ENCODE measurements at places on chromosomes 6 and 20.

DNA sequence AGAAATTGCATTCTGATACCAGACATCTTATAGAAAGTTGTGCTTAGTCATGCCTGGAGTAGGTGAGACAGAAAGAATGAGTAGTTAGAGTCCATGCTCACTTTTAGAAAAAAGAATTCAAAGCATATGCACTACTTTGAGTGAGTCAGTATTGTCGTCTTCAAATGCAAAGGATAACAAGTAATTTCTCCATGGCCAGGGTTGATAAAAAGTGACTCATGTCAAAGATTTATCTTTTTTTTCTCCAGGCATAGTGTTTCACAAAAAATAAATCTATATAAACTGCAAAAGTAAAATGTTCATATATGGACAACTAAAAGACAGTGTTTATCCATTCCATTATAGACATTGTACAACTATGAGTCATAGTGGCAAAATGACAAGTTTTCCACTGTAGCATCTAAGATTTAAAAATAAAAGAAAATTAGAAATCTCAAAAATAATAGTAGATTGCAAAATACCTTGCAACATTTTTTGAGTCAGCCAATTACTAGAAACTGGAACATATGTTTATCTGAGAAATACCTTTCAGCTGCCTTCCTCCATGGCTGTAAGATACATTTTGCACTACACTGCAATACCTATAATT, 329.6 kb downstream of the GRIK2 start:
- DNase-seq: no peak

DNA sequence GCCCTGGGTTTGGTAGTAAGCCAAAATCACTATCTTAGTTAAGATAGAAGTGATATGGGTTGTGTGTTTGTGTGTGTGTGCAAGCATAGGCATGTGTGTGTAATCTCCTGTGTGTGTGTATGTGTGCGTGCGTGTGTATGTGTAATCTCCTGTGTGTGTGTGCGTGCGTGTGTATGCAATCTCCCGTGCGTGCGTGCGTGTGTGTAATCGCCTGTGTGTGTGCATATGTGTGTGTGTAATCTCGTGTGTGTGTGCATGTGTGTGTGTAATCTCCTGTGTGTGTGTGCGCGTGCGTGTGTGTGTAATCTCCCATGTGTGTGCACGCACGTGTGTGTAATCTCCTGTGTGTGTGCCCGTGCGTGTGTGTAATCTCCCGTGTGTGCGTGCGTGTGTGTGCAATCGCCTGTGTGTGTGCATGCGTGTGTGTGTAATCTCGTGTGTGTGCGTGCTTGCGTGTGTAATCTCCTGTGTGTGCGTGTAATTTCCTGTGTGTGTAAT, 219.3 kb upstream of the GGTLC1 start:
- DNase-seq: no peak

- DNase-seq: no peak
Observed at GRCh38 chr6:134920422-134920821, 29.5 kb downstream of the ALDH8A1 start.

- DNase-seq: peak; percentile 19
Observed at GRCh38 chr6:112311950-112312547, 35.1 kb upstream of the RFPL4B start.

DNA sequence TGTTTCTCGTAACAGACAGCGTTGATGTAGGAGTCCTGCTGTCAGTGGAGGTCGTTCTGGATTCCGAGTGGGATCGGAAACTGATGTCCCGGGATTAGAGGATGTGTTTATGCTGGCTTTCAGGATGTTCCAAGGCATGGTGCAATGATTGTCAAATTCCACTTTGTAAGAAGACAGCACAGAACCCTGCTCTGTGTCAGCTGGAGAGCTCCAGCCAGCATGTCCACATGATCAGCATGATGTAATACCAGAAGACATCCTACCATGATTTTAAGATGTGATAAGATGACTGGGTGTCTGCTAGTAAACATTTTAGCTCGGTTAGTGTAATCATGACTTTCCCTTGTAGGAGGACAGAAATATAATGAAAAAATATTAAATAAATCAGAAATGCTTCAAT, 20.3 kb downstream of the ENPP1 start:
- no peak for DNase-seq

DNA sequence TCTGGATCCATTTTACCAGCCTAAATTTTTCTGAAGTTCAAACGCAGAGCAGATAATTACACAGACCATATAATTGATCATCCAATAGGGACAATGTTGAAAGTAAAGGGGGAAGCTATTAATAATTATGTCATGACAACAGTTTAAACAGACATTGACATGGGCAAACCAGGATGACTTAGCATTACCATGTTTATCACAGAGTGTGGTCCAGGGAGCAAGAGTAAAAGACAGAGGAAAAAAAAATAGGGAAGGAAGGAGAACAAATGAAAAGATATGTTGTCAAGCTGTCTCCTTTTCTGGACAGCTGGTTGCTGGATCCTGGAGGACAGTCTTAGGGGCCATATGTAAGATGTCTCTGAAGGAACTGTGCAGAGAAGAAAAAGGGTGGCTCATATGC, 69.4 kb upstream of the FBXL4 start:
- no peak for DNase-seq

- DNase-seq: no peak
Observed at GRCh38 chr20:39738651-39739050, 776.5 kb downstream of the DHX35 start.

- no peak for DNase-seq
Observed at GRCh38 chr6:6931071-6932025, 176.4 kb upstream of the RREB1 start.

- no peak for DNase-seq
Observed at GRCh38 chr6:147067184-147067583, 137.0 kb upstream of the STXBP5 start.

DNA sequence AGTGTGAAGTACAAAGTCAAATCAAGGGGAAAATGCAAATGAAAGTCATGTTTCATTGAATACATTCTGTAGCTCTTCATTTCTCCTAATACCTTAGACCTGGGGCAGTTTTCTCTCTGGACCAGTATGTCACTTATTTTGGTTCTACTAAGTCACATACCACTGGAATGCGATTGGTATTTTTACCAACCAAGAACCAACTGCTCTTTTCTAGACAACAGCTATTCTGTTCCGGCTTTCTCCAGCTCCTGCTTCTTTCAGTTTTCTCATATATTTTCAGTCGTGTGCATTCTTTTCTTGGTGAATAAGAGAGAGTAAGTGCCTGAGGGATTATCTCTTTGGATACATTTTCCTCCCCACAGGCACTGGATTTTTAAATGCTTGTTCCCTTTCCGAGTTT, 39.2 kb upstream of the SPACA1 start:
- DNase-seq: no peak

- peak; percentile 91 for DNase-seq
Observed at GRCh38 chr20:1392693-1393506, at the start of gene FKBP1A. Gene FKBP1A, minus strand, starts transcription at chr20:1393054. Its CDS starts 56 bp downstream, at chr20:1392998.

DNA sequence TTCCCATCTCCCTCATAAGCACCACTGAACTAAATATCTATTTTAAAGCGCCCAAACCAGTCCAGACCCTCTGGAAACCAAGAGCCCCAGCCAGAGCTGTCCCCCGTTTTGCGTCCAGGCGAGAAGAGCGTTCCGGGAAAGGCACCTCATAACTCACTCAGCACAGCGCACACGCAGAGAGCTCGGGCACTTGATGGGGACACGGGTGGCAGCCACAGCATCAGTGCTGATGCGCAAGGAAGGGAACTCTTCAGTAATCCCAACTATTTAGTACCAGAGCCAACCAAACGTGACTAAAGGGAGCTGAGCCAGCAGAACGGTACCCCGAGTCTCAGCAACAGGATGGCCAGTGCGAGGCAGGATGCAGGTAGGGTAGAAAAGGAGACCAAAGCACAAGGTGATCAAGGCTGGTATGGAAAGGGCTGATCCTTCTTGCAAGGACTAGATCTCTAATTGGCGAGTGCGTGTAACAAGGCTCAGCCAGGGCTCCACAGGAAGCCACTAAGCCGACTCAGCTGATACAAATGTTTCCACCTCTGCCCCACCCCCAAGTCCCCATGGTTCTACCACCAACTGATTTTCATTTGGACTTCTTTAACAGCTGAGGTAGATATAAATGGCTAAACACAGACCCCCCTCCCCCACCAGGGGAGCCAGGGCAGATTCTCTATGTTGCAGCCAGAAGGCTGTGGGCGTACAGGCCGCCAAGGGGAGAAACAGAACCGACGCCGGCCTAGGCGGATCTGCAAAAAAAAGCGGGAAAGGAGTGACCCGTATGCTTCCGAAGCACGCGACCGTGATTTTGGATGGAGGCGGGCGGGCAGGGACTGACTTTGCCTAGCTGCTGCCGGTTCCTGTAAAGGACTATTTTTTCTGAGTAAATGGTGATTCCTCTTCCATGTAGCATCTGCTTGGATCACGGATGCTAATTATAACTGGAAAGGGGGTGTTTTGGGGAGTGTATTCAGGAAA, 183.5 kb upstream of the COL21A1 start:
- DNase-seq: no peak

DNA sequence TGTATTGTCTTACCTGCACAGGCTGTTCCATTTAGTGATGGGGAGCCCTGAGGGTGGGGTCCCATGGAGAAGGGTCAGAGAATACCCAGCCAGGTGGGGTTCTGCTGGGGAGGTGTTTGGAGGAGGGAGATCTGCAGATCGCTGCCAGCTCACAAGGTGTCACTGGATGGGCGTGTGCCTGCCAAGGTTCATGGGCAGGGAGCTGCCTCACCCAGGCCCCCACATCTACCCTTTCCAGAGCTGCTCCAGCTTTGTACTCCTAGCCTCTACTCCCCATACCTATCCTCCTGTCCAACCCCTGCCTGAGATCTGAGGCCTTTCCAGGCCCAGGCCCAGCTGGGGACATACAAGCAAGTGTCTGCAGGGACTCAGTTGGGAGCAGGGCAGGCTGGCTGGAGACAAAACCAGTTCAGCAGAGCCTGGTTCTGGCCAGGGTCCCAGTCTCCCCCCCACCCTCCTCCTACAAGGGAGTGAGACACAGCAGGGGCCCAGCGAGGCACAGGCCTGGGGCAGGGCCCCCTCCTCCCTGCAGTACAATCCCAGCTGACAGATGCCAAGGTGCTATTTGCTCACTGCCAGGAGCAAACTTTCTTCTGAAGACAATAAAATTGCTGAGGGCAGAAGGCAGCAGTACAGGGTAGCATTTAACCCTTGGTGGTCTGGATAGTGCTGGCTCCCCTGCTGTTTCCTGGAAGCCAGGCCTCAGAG, 19.7 kb downstream of the SPDEF start:
- no peak for DNase-seq

- no peak for DNase-seq
Observed at GRCh38 chr20:2838170-2838797, 2.2 kb downstream of the PCED1A start.

DNA sequence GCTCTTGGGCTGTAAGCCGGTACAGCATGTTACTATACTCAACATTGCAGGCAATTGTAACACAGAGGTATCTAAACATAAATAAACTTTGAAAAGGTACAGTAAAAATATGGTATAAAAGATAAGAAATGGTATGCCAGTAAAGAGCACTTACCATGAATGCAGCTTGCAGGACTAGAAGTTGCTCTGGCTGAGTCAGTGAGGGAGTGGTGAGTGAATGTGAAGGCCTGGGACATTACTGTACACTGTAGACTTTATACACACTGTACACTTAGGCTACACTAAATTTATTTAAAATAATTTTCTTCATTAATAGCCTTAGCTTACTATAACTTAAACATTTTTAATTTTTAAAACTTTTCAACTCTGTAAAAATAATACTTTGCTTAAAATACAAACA, 37.8 kb upstream of the ANKEF1 start:
- no peak for DNase-seq

DNA sequence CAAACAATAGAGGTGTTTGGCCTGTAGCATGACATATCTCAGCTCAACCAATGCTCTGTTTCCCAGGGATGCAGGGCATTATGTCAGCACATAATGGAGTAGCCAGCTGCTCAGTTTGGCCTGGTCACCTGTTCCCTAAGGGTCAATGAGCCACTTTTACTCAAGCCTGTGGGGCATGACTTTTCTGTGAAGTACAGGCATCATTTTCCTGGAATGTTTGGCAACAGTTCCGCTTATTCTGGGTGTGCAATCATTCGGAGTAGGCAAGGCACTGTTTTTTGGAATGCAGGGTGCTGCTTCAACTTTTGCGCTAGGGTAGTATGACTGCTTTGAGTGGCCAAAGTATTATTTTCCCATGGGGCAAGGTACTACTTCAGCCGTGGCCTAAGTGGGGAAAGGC, 665.4 kb downstream of the EPHA7 start:
- no peak for DNase-seq

GRCh38 chr20:22586645-22587310, 2.4 kb upstream of the FOXA2 start:
- DNase-seq: no peak

GRCh38 chr6:84222426-84222825, 5.0 kb downstream of the CEP162 start:
- DNase-seq: no peak

DNA sequence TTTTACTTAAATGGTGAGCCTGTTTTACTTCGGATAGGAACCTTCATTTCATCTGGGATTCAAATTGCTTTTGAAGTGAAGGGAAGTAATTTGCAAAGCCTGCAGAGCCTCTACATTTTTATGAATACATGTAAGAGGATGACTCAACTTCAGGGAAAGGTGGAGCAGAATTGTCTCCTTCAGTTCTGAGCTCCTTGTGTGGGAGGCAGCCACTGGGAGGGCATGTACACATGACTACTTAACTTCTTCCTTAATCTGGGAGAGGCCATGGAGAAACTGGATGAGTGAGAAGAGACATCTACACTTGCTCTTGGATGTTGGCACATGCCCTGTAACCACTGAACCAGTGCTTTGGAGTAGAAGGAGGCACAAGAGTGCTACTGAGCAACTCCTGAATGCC, 145.1 kb upstream of the NRSN1 start:
- DNase-seq: no peak

- DNase-seq: no peak
Observed at GRCh38 chr20:9576695-9577094, 62.3 kb downstream of the LAMP5 start.

- DNase-seq: no peak
Observed at GRCh38 chr6:3446184-3446583, 10.7 kb downstream of the SLC22A23 start.

- no peak for DNase-seq
Observed at GRCh38 chr20:53592992-53593465, 610 bp downstream of the ZNF217 start.

DNA sequence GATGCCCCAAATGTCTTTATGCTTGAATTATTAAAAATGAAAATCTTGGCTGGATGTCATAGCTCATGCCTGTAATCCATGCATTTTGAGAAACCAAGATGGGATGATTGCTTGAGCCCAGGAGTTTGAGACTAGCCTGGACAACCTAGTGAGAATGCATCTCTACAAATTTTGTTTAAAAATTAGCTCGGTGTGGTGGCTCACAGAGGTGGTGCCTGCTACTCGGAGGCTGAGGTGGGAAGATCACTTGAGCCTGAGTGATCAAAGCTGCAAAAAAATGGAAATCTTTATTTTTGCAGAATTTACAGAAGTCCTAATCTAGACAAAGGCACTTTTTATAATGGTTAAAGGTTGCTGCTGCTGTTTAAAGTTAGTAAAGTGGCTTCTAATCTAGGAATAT, 20.0 kb upstream of the COL19A1 start:
- no peak for DNase-seq

- DNase-seq: no peak
Observed at GRCh38 chr6:132596201-132596600, 6.7 kb upstream of the TAAR5 start.

GRCh38 chr6:140316966-140317365, 942.5 kb upstream of the CITED2 start:
- no peak for DNase-seq

- DNase-seq: peak; percentile 73
Observed at GRCh38 chr6:170265655-170266054, 25.2 kb downstream of the DLL1 start.

- no peak for DNase-seq
Observed at GRCh38 chr6:122692807-122693580, 82.8 kb downstream of the PKIB start.

- no peak for DNase-seq
Observed at GRCh38 chr6:46269447-46270229, 98.9 kb upstream of the ENPP5 start.
